ENCODE measurements at places on chromosomes 12 and 14.

- DNase-seq = no peak
These were observed 172.2 kb upstream of the PRICKLE1 start for GRCh38 chr12:42761601-42762350.

DNA sequence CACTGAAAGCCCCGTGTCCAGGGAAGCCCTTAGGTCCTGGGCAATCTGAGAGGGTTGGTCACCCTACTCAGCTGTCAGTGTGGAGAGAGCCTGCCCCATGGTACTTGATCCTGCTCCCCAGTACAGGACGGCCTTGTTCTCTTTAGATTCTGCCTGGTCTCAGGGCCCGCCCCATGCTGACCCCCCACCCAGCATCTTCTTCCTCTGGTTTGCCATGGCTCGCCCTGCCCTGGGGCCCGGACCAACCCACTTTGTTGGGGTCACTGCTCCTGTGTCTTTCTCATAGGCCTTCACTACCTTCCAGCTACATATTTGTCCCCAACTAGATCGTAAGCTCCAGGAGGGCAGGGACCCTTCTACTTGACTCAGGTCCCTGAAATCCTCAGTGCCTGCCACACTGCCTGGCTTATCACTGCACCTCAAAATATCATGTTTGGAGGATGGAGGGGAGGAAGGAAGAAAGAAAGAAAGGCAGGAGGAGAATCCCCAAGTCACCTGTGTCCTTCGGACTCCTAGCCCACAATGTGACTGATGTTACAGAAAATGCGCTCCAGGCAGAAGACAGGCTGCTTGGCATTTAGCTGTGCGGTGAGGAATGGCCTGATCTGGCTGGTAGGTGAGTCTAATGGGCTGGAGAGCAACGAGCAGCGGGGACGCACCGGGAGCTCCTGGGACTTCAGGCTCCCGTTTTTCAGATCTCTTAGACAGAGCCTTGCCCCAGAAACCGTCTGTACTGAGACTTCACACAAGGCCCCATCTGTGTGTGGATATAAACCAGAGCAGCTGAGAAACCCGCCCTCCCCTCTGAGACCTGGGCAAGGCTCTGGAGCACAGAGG lies 66.1 kb downstream of the C14orf132 start:
- no peak for DNase-seq

GRCh38 chr12:14111230-14111865 lies 129.9 kb upstream of the GRIN2B start:
- no peak for DNase-seq

GRCh38 chr12:48629541-48629940 lies 52.5 kb downstream of the KANSL2 start:
- DNase-seq = no peak

DNA sequence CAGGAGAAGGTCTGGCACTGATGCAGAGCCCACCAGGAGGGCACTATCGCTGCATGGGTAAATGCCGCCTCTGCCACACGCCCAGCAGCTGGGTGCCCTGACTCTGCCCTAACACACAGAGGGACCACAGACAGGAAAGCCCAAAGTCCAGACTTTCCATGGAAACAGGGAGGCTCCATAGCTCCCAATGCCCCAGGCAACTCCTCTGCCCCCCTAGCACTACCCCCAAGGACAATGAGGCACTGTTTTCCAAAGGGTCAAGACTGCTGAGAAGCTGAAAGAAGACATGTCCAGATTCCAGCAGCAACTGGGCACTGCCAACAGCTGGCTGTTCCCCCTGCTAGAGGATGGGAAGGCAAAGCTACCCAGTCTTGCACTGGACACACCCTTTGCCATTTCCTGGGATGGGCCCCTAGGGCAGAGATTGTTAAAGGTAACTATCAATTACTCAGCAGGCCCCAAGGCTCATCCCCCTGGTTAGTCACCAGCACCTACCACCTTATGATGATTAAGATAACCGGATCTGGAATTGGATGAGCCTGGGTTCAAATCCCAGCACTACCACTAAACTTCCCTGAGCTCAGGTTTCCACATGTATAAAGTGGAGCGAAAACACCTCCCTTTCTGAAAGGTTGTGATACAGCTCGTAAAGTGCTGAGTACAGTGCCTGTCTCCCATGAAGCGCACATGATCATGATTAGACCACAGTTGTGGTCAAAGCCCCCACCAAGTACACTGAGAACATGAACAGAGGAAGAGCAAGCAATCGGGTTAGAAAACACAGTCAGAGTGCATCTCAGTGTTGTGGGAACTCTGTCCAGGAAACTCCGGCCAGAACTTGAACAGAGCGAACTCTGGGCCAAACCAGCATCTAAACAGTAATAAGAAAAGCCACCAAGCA lies 3.3 kb downstream of the PXN start:
- DNase-seq = no peak

- no peak for DNase-seq
These were observed 99.5 kb downstream of the PDZRN4 start for GRCh38 chr12:41287500-41288141.

- peak; percentile 89 for DNase-seq
These were observed 1.4 kb upstream of the ZFP36L1 start for GRCh38 chr14:68794130-68794850.

GRCh38 chr12:118220702-118221101 lies 84.8 kb downstream of the PEBP1 start:
- no peak for DNase-seq

- no peak for DNase-seq
These were observed 816.8 kb downstream of the NRXN3 start for GRCh38 chr14:78986989-78987388.

GRCh38 chr14:105711841-105712460 lies 185.6 kb downstream of the TMEM121 start:
- no peak for DNase-seq

GRCh38 chr14:103103461-103104388 lies 9.2 kb downstream of the EXOC3L4 start:
- DNase-seq = peak; percentile 77

DNA sequence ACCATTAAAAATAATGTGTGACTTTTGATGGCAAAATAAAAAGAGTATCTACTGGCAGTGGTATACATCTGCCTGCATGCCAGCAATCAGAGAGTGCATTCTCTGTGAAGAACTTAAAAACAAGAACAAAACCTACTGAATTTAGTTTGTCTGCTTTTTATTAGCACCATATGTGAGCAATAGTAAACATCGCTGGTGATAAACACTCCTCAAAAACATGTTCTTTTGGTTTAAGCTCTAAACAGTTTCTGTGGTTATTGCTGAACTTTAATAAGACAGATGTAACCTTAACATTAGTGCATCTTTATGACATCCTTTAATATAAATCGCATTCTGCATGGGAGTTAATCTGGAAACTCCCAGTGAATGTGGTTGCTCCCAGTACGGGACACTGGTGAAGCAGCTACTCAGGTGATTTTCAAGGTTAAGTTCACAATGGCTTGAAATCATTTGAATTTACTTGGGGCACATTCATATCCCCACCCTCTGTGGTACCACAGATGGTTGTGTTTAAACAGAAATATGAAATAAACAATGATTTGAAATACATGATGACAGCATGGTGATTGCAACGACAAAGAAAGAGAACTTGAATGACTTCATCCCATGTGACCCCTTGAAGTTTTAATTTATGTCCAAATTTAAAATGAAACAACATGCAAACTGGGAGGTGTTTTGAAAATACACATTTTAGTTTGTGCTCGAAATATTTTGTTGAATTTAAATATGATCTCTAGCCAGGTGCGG lies 285.9 kb downstream of the FOXN3 start:
- DNase-seq = no peak

DNA sequence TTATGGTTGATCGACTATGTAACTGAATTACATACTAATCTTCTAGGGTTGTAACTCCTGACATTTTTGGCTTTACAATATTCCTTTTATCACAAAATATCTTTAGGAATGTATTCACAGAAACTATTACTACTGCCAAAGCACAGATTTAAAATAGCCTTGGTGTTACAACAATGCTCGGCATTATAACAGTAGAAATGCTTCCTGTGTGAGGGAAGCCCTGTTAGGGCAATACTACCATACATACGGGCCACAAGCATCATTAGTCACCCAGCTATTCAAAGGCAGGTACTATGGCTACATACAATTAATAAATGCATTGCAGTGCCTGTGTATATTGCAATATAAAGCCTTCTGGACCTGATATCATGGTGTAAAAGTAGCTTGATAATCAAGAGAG lies 517.8 kb downstream of the C12orf50 start:
- no peak for DNase-seq

DNA sequence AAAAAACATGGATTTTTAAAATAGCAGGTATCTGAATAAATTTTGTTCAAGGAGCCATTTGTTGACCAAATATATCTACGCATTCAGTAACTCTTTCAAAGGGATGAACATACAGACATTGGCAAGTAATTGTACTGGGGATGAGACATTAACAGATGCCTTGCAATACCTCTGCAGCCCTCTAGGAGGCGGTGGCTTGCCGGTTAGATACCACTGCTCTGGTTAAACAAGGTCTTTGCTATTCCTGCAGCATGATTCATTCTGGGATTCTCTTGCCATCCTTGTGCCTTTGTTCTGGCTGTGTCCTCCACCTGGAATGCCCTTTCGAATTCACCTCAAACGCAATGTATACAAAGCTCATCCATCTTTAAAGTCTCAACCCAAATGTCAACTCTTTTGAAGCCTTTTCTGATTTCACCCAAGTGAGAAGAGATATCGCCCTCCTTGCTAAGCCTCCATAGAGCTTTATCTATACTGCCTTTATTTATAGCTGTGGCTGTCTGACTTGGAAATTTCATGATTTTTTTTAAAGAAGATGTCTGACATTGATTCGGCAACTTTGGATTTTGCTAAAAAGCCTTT lies 131.0 kb upstream of the SRRM4 start:
- no peak for DNase-seq

DNA sequence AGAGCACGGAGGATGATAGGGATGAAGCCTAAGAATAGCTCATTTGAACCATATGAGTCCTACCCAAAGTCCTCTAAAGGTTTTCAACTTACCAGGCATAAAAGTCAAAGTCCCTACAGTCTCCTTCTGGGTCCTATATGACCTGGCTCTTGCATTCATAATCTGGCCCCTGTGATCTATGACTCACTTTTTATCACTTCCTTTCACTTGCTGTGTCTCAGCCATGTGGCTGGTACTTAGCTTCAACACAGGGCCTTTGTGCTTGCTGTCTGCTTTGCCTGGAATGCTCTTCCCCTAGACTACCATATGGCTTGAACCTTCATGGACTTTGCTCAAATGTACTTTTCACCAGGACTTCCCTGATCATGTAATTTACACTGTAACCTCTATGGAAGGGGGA lies 137.6 kb upstream of the TMTC1 start:
- DNase-seq = no peak

DNA sequence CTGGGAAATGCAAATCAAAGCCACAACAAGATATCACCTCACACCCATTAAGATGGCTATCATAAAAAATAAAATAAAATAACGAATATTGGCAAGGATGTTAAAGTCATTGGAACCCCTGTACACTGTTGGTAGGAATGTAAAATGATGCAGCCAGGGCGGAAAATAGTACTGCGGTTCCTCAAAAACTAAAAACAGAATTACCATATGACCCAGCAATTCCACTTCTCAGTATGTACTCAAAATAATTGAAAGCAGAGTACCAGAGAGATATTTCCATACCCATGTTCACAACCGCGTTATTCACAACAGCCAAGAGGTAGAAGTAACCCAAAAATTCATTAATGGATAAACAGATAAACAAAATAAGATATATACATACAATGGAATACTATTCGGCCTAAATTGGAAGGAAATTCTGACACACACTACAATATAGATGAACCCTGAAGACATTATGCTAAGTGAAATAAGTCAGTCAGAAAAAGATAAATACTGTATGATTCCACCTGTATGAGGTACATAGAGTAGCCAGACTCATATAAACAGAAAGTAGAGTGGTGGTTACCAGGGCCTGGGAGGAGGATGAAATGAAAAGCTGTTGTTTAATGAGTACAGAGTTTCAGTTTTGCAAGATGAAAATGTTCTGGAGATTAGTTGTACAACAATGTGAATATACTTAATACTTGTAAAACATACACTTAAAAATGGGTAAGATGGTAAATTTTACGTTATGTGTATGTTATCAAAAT lies 84.6 kb downstream of the TXNDC16 start:
- no peak for DNase-seq

GRCh38 chr14:90850487-90850886 lies 34.3 kb upstream of the TTC7B start:
- peak; percentile 51 for DNase-seq

DNA sequence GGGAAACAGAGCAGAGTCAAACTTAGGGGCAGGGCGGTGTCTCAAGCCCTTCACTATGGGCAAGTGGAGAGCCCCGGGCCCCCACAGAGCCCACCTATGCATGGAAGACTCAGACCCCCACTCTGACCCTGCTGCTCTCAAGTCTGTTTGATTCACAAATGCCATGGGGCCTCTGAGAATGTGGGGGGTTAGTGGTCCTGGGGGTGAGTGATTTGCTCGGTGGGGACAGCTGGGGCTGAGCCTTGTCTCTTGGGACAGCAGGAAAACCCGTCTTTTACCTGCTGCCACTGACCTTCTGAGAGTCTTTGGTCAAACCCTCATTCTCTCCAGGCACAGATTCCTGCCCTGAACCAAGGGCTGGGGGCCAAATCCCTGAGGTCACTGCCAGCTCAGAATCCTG lies 201.0 kb upstream of the RTL1 start:
- DNase-seq = no peak

DNA sequence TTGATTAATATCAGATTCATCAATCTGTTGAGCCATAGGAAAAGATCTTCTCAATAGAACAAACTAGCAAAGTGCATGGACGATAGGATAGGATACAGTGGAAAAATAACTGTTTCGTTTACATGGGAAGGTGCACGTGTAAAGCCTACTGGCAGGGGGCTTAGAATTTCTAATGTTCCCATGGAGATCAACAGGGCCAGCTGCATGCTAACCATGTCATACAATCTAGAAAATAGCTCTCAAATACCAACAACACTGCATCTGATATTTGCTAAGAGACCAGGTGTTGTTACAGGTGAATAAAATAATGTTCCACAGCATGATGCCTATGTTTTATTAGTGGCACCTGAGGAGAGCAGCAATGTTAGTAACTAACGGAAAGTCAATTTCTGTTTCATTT lies 72.5 kb downstream of the ACSS3 start:
- no peak for DNase-seq

DNA sequence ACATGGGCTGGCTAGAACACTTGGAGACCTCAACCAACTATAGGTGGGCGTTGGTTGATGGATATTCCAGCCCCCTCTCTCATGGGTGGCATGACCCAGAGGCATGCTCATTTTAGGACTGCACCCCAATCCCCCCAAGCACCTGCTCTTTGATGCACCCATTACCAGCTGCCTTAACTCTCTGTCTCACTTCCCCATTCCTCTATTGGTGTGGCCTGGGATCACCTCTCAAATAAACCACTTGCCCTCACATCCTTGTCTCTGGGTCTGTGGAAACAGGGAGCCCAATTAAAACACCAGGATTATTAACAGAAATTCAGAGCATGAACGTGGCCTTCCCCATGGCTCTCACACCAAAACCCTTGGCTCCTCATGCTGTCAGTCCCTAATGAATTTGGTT lies 202.3 kb upstream of the NOS1 start:
- DNase-seq = no peak

GRCh38 chr14:58362798-58363412 lies 32.8 kb upstream of the TOMM20L start:
- DNase-seq = no peak

GRCh38 chr14:63611078-63611477 lies 30.6 kb downstream of the WDR89 start:
- no peak for DNase-seq

Measured in hepatic stellate cell (primary cell).